Hepatic stellate cell (primary cell): ENCODE measurements at places on chromosomes 13 and 19.

- DNase-seq = no peak
Measured at GRCh38 chr13:83452292-83452950, 429.9 kb downstream of the SLITRK1 start.

- no peak for DNase-seq
Measured at GRCh38 chr19:37980419-37981170, 73.6 kb downstream of the SIPA1L3 start.

DNA sequence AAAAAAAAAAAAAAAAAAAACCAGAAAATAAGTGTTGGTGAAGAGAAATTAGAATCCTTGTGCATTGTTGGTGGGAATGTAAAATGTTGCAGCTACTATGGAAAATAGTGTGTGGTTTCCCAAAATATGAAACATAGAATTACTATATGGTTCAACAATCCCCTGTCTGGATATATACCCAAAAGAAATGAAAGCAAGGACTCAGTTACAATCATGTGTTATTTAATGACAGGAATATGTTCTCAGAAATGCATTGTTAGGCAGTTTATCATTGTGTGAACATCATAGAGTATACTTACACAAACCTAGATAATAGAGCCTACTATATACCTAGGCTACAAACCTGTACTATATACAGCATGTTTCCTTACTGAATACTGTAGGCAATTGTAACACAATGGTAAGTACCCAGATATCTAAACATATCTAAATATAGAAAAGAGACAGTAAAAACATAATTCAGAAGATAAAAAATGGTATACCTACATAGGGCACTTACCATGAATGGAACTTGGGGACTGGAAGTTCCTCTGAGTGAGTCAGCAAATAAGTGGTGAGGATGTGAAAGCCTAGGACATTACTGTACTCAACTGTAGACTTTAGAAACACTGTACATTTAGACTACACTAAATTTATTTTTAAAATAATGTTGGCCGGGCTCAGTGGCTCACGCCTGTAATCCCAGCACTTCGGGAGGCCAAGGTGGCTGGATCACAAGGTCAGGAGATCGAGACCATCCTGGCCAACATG lies 25.7 kb upstream of the SLC7A1 start:
- no peak for DNase-seq

DNA sequence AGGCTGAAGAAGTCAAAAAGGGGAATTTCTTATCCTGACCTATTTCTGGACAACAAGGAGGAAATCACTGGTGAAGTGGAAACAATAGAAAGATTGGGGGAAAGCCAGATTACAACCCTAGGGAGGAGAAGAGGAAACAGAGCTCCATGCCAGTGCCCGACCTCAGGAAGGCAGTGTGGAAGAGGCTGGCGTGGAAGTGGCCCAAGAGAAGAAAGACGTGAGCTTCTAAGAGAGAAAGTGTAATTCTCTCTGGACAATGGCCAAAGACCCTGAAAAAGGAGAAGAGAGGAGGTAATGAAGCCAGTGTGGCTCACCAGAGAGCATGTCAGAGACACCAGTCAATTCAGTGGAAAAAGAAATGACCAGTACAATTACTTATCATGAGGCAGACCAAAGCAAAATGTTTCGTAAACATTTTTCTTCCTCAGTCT lies 52.6 kb upstream of the URAD start:
- no peak for DNase-seq

GRCh38 chr19:39197808-39198207 lies 1.0 kb downstream of the NCCRP1 start:
- DNase-seq = no peak

DNA sequence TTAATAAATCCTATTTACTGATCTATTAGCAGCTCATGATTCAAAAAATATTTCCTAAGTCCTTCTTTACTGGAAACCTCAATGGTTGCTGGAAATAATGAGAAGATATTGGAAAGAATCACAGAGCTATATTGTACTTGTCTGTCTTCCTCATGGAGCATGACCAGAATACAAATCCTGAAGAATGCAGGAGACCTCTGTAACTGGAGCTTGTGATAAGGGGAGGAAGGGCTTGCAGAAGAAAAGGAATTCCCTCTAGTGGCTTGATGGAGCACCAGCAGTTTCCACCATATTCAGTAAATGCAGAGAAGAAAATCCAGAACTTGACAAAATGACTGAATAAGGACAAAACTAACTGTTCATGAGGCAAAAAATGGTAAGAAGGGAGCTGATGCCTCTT lies 1333.1 kb downstream of the EFNB2 start:
- DNase-seq = no peak

DNA sequence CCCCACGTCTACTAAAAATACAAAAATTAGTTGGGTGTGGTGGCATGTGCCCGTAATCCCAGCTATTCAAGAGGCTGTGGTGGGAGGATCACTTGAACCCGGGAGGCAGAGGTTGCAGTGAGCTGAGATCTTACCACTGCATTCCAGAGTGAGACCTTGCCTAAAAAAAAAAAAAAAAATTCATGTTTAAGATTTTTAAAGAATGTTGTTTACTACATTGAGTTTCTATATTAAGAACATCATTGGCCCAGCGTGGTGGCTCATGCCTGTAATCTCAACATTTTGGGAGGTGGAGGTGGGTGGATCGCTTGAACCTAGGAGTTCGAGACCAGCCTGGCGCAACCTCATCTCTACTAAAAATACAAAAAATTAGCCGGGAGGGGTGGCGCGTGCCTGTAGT lies 31.9 kb upstream of the FLT1 start:
- no peak for DNase-seq

DNA sequence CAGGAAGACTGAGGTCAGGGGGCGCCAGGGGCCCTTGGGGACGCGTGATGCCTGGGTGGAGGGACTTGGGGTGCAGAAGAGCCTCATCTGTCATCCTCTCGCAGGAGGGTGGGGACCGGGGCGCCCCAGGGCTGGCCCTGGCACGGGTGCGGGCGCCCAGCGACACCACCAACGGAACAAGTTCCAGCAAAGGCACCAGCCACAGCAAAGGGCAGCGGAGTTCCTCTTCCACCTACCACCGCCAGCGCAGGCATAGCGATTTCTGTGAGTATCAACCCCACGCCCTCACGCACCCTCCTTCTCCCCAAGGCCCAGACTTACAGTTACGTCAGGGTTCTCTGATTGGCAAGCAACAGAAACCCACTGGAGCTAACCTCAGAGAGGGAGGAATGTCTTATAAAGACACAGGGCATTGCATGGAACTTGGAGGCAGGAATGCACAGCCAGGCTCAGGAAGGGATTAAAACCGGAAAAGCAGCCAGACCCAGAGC lies 29.4 kb downstream of the MARK4 start:
- DNase-seq = no peak

DNA sequence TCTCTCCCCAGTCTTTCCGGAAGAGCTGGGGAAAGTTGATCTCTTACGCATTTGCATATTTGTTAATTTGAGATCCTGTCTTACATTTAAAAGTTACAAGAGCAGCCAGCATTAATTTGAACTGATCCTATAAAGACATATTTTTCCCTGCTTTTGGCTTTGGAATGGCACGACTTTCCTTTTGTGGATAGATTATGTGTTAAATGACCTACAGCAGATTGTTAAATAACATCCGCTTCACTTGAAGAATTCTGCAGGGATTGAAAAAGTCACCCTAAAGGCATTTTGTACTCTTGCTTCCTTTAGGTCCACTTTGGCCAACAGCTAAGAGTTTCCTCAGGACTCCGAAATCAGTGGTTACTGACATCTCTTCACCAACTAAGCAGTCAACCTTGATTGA lies 334.0 kb downstream of the TBC1D4 start:
- DNase-seq = no peak

GRCh38 chr13:51327961-51328360 lies 11.5 kb upstream of the SERPINE3 start:
- DNase-seq = no peak

GRCh38 chr19:29806098-29806866 lies 5.5 kb upstream of the CCNE1 start:
- no peak for DNase-seq

- no peak for DNase-seq
Measured at GRCh38 chr19:38184815-38185214, 39.2 kb downstream of the DPF1 start.

DNA sequence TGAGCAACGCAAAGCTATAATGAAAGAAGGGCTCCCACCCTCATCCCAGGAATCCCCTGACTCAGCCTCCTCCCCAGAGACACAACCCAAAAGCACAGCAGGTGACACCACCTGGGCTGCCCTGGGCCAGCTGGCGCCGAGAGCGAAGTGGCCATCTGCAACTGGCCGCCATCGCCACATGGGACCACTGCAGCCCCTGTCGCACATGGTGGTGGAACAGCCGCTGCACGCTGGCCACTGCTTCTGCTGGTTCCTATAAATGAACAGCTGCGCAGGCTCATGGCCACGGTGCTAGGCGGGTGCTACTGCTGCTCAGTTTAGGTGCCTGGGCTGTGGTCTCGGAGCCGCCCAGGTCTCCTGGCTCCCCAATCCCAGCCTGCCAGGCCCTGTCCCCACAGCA lies 11.6 kb upstream of the ISYNA1 start:
- no peak for DNase-seq

- DNase-seq = no peak
Measured at GRCh38 chr13:44451126-44451525, 77.5 kb downstream of the SERP2 start.

GRCh38 chr13:102484329-102484728 lies 82.5 kb upstream of the FGF14 start:
- DNase-seq = no peak

- DNase-seq = no peak
Measured at GRCh38 chr19:35161434-35161743, 6.9 kb downstream of the FXYD5 start.

GRCh38 chr19:32104153-32104849 lies 241.1 kb upstream of the ZNF507 start:
- DNase-seq = no peak

DNA sequence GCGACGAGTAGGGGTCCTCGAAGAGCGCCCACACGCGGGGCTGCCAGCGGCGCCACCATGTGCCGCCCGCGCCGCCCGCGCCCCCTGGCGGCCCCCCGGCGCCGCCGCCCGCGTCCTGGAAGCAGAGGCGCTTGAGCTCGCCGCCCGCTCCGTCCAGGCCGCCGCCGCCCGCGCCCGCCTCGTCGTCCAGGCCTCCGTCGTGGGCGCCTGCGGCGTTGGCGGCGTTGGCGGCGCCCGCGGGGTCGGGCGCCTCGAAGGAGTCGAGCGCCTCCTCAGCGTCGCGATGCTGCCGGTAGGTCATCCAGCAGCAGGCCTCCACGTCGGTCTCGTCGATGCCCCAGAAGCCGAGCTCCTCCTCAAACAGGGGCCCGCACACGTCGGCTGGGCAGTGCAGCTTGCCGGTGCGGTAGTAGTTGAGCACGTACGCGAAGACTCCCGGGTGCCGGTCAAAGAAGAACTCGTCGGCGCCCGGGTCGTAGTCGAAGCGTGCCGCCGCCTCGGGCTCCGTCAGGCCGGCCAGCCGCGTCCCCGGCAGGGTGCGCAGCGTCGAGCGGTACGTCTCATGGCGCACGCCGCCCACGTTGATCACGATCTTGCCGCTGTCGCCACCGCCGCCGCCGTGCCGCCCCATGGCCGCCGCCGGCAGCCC lies 829 bp downstream of the KCNC3 start:
- DNase-seq = no peak

GRCh38 chr13:105874814-105875213 lies 660.6 kb downstream of the EFNB2 start:
- DNase-seq = no peak

DNA sequence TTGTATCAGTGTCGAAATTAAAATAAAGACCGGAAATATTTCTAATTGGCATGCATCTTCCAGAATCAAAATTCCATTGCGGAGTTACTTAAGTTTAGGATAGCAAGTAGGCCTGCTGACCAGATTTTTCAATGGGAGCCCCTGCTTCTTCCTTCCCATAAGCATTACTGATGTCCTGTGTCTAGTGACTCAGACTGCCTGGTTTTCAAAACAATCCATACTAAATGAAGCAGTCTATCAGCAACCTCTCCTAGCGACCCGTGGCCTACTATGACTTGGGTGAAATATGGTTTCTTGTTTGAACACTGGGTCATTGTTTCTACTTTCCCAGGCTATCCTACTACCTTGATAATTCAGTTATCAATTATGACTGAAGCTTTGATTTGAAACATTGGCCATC lies 571.6 kb downstream of the TBC1D4 start:
- DNase-seq = no peak

DNA sequence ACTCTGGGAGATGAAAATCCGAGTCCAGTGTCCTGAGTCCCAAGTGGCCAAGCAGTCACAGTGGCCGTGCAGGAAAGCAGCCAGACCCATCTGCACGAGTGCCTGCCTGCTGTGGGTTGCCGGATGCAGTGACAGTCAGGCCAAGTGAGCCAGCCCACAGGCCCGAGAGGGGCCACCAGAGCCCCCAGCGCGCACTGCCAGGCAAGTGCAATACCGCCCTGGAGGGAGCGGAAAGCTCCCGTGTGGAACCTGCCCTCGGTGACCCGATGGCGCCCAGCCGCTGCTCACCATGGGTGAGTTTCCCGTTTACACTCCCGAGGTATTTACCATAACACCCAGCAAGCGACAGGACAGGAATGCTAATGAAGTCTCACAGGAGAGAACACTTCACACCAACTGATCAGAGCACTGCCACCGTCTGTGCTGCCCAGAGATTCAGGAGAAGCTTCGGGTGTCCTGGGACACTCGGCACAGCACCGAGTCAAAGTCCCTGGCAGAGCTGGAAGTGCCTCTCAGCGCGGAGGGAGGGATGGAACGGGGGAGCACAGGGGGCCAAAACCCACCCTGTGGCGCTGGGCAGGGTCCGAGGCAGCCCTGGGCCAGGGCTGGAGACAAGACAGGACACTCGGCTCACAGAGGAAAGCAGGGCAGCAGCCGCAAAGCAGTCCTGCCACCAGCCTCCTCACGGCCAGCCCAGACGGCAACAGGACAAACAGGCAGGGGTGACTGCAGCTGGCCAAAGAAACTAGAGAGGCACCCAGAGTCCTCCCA lies 21.3 kb upstream of the TINCR start:
- DNase-seq = no peak

DNA sequence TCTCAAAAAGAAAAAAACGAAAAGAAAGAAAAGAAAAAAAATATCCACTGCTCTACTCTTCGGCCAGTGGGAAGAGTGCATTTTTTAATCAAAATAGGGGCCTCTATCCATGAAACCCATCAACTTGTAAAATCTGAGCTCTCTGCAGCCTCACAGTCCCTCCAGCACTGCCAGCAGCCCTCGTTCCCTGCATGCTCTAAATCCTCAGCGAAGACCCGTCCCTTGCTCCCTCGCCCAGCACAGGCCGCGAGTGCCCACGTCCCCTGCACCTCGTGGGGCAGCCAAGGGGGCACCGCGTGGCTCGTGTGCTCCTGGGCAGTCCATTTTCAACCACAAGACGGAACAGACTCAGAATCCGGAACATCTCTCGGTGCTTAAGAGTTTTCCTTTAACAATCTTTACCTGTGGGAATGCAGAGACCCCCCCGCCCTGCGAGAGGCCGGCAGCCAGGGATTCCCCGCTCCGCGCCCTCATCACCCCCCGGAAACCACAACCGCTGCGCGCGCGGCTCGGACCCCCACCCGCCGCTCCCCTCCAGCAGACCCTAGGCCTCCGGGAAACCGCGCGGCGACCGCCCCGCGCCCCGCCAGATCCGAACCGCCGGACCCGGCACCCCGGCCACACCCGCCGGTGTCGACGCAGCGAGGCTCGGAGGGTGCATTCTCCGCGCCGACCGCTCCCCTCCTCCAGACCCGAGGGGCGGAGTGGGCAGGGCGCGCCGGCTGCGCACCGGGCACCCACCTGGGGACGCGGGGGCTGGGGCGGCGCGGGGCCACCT lies 638 bp downstream of the ANKRD27 start:
- DNase-seq = no peak

GRCh38 chr13:50128428-50128931 lies 113.2 kb downstream of the KCNRG start:
- no peak for DNase-seq
